ENCODE measurements at places on chromosomes 1 and 21.

- no peak for DNase-seq
These were observed 180.2 kb downstream of the KIF26B start for GRCh38 chr1:245334827-245335490.

GRCh38 chr1:30912913-30913652 is 4.5 kb upstream of the SDC3 start:
- no peak for DNase-seq

- DNase-seq: no peak
These were observed 479.9 kb upstream of the ZP4 start for GRCh38 chr1:238370599-238370998.

DNA sequence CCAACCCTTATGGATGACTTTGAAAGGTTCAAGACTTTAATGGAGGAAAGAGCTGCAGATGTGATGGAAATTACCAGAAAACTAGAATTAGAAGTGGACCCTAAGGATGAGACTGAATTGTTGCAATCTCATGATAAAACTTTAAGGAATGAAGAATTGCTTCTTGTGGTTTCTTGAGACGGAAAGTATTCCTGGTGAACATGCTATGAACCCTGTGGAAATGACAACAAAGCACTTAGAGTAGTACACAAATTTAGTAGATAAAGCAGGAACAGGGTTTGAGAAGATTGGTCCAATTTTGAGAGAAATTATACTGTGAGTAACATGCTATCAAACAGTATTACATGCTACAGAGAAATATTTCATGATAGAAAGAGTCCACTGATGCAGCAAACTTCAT is 215.4 kb downstream of the OMA1 start:
- no peak for DNase-seq

All from hypothalamus (tissue), 51 donors.